ENCODE measurements at places on chromosomes 16 and 17.

- DNase-seq: no peak
Measured at GRCh38 chr17:48570325-48571023, 7.7 kb downstream of the HOXB4 start.

GRCh38 chr17:69608141-69608540 is 193.6 kb downstream of the MAP2K6 start:
- no peak for DNase-seq

GRCh38 chr16:68473358-68474070 is 25.2 kb upstream of the SMPD3 start:
- DNase-seq: peak; percentile 69

DNA sequence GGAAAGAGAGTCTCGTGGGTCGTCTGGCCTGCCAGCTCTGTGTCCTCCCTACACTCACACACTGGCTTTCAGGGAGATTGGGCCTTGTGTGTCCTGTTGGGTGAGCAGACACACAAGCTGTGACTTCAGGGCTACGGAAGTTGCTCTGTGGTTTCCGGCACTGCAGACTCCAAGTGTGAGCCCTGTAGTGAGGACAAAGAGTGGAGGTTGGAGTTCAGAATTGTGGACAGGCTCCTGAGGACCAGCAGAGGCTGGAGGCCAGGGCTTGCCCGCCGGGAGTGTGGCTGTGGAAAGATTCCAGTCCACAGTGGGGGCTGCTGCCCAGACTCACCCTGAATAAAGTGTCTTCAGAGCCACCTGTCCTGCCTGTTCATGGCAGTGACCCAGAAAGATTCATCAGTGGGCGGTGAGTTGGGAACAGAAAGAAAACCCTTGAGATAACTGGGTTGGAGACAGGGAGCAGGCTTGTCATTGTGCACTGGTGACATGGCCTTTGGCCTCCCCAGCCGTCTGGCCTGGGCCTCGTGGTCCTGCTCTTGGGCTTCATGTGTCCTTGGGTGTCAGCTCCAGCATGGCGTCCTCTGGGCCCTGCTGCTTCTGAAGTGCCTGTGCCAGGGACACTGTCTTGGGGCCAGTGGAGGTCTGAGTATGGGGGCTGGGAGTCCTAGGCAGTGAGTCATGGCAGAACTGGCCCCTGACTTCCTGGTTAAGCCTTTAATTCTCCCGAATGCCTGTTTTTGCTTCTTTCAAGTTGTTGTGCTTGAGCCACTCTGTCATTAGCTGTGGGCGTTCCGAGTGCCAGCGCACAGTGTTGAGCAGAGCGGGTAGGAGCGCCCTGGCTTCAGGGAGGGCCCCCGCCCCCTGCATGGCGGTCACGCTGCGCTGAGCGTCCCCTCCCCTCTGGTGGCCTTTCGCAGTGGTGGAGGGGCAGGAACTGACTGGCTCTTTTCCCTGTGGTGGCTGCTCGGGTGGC is 19.9 kb upstream of the ZNF750 start:
- DNase-seq: peak; percentile 89

DNA sequence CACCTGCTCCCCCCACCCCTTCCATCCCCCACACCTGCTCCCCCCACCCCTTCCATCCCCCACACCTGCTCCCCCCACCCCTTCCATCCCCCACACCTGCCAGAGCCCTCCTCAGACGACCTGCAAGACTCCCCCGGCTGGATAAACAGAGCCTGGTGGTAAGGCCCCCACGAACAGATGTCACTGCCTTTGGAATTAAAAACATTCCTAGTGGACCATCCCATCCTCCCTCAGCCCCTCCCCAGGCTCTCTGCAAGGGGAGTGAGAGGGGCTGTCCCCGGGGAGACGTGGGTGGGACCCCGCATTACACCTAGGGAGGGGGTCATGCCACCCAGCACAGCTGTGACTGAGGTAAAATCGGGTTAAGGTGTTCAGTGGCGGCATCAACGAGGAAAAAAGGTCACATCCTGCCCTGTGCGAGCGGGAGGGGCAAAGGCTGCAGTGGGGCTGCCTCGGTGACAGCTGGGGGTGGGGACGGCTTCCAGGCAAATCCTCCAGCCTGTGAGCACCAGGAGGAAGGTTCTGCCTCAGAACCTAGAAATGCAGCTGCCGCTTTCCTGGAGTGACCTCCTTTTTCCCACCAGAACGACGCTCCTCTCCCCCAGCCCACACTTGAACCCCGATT is 38.7 kb downstream of the TIMM22 start:
- DNase-seq: no peak

DNA sequence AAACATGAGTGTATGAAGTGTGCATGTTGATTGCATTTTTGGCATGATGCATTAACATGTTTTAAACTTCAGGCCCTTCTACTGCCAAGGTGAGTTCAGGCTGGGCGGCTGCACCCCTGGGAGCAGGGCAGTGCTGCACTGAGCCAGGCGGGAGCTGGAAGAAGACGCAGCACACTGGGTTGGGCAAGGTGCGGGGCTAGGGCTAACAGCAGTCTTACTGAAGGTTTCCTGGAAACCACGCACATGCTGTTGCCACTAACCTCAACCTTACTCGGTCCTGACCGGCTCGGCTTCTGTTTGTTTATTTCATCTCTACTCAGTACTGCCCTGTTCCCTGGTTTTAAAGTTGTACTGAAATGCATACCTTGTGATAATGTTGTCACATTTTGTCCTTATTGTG is 61.0 kb downstream of the MAP2K4 start:
- no peak for DNase-seq

- no peak for DNase-seq
Measured at GRCh38 chr16:15741207-15741871, 91.3 kb downstream of the NDE1 start.

GRCh38 chr17:2210726-2211125 is 92.9 kb downstream of the SMG6 start:
- no peak for DNase-seq

DNA sequence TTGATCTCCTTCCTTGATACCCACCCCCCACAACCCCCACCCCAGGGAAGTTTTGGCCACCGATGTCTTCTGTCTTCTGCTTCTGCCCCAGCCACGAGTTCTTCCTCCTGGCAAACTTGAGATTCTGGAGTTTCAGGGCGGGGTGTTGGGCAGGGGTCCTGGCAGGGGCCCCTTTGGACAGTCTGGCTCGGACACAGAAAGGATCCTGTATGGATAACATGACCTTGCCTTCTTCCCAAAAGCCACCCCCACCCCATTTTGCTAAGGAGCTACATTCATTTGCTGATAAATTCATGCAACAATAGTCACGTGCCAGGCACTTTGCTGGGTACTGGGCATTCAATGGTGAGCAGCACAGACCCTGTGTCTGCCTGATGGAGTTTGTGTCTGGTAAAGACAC is 5.9 kb upstream of the COL1A1 start:
- DNase-seq: no peak

DNA sequence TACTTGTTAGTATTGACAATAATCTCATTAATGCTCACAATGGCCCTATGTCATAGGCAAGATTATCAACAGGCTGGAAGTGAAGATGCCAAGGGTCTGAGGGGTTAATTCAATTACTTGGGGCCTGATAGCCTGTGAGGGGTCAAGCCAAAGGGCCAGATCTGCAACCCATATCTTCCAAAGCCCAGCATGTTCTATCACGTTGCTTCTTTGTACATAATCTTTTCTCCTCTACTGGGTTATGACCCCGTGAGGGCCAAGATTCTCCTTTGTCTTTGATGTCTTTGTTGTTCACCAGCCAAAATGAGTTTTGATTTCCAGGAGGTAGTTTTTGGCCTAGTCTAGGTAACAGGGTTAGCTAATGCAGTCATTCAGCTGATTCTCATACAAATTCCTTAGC is 347.2 kb downstream of the UTP18 start:
- DNase-seq: no peak

DNA sequence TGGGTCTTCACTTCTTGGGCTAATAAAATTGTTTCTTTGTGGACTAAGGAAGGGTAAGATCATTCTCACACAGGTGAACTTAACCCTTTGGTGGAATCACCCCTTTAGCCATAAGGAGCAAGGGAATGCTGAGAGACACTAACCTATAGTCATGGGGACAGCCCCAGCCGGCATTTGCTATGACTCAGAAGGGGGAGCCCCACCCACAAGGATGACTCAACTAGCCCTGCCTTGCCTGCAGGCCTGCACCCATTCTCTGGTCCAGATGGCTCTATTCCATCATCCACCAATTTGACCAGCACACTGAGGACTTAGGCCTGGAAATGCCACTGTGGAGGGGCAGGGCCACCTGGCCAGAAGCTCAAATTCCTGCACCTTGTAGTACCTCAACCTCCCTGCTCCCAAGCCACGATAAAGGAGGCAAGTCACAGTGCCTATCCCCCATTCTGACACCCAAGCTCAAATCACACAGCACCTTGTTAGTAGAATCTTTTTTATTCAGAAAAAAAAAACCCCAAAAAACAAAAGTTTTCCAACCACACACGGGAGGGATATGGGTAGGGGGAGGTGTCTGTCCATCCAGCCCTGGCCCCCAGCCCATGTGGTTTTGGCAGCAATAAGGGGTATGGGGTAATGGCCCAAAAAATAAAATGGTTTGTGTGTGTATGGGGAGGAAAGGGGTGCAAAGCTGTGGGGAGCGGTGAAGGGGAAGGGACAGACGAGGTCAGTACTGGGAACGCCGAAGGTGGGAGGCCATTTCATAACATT is 3.0 kb downstream of the PFN1 start:
- peak; percentile 94 for DNase-seq

GRCh38 chr16:19872935-19873334 is 11.7 kb downstream of the GPRC5B start:
- no peak for DNase-seq

DNA sequence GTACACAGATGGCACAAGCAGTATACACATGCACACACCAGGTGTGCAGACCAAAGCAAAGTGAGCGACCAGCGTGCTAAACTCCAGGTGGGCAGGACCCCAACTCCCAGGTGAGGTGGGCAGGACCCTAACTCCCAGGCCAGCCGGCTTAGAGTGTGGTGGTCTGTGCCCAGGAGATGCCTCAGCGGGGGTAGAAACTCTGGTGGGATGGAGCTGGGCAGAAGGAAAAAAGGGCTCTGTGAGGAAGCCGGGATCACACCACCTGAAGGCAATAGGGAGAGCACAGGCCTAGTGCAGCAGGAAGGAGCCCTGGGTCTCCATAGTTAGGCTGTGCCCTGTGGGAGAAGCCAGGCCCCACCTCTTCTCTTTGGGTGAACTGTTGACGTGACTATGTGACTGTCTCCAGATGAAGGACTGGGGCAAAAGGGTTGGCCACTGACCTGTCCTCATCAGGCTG is 1.6 kb upstream of the FOXJ1 start:
- no peak for DNase-seq

DNA sequence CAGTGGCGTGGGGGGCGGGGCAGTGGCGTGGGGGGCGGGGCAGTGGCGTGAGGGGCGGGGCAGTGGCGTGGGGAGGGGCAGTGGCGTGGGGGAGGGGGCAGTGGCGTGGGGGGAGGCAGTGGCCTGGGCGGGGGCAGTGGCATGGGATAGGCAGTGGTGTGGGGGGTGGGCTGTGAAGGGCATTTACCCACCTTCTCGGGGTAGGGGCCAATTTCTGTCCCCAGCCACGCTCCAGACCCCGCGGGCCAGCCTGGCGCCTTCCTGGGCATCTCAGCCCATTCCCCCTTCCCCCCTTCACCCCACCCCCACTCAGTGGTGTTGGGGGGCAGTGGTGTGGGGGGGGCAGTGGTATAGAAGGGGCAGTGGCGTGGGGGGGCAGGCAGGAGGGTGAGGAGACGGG is 92.7 kb downstream of the LITAF start:
- DNase-seq: no peak

- peak; percentile 78 for DNase-seq
Measured at GRCh38 chr16:15949210-15950160, at the start of gene ABCC1. Gene ABCC1 (plus strand): TSS chr16:15949616. CDS start chr16:15949752, 136 bp downstream.

DNA sequence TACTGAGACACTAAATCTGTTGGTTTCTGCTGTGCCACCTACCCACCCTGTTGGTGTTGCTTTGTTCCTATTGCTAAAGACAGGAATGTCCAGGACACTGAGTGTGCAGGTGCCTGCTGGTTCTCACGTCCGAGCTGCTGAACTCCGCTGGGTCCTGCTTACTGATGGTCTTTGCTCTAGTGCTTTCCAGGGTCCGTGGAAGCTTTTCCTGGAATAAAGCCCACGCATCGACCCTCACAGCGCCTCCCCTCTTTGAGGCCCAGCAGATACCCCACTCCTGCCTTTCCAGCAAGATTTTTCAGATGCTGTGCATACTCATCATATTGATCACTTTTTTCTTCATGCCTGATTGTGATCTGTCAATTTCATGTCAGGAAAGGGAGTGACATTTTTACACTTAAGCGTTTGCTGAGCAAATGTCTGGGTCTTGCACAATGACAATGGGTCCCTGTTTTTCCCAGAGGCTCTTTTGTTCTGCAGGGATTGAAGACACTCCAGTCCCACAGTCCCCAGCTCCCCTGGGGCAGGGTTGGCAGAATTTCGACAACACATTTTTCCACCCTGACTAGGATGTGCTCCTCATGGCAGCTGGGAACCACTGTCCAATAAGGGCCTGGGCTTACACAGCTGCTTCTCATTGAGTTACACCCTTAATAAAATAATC is 14.6 kb downstream of the STH start:
- no peak for DNase-seq

DNA sequence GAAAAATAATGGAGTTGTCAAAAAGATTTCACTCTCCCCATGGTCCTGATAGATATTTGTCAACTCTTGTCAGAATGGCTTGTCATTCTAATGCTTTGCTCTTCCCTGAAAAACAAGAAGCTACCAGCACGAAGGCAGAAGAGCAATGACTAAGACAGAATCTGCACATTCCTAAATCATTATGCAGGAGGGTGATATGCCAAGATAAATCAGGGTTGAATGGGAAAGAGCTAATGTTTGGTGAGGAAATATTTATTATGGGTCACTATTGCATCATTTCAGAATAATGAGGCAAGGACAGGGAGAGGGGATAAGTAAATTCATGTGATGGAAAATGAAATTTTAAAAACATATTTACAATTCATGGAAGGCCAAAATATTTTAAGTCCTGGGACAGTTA is 297.5 kb upstream of the XYLT1 start:
- DNase-seq: no peak

GRCh38 chr16:56690420-56691122 is 8.3 kb downstream of the MT1X start:
- no peak for DNase-seq

DNA sequence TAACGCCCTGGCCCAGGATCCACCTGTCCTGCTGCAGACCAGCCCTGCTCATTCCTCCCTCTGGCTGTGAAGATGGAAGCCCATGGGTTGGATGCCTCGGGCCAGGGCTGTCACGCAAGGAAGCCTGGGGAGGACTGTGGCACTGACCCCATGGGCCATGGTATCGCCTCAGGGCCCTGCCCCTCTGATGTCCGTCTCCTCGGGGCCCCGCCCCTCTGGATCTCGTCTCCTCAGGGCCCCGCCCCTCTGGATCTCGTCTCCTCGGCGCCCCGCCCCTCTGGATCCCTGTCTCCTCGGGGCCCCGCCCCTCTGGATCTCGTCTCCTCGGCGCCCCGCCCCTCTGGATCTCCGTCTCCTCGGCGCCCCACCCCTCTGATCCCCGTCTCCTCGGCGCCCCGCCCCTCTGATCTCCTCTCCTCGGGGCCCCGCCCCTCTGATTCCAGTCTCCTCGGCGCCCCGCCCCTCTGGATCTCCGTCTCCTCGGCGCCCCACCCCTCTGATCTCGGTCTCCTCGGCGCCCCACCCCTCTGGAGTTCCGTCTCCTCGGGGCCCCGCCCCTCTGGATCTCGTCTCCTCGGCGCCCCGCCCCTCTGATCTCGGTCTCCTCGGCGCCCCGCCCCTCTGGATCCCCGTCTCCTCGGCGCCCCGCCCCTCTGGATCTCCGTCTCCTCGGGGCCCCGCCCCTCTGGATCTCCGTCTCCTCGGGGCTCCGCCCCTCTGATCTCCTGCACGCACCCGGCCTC is 24.0 kb downstream of the METRNL start:
- no peak for DNase-seq

- no peak for DNase-seq
Measured at GRCh38 chr16:63789603-63790002, 1332.3 kb downstream of the CDH11 start.

Data from suppressor macrophage treated with lipopolysaccharide for 4 hours (primary cell).